MCF 10A (cell line): ENCODE measurements at places on chromosomes 16 and 17. TPM values are rescaled to one million over a fixed set of nuclear protein-coding genes. Genes with fewer than 3 reads are reported as not detected.

CDRT15 gene
- not detected in 2 replicates for total RNA-seq

SDF2 gene
- total RNA-seq: 31.4 and 31.8 TPM in 2 replicates

SPN gene
- total RNA-seq: not detected in 2 replicates

DNA sequence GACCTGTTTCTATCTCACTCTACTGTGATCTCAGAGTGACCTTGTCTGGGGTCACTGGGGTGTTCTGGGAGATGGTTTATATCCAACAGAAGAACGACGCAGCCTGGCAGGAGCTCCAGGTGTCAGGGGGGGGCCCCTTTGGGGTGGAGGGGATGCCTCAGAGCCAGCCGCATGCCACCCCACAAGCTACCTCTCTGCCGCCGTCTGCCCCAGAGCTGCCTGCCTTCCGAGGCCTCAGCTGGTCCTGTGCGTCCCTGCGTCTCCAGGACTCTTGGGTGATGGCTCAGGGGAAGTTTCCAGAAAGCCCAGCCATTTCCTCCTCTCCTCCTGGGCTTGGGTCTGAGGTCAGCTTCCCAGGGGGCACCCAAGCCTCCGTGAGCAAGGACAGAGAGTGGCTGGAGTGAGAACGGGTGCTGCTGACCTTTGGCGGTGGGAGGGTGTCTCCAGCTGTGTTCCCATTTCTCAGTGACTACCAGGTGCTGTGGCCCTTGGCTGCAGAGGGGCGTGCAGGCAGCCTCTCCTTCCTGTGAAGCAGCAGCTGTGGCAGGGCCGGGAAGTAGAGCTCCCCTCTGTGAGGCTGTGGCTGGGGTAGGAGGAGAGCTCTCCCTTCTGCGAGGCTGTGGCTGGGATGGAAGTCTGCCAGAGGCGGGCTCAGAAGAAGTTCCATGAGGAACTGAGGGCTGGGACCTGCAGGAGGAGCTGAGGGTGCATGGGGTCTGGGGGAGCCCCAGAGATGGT, 19.8 kb downstream of the JPH3 start:
- DNase-seq: no peak

GRCh38 chr17:67863624-67864247, 38.4 kb downstream of the BPTF start:
- no peak for DNase-seq
